ENCODE measurements at places on chromosomes 3 and 15.

DNA sequence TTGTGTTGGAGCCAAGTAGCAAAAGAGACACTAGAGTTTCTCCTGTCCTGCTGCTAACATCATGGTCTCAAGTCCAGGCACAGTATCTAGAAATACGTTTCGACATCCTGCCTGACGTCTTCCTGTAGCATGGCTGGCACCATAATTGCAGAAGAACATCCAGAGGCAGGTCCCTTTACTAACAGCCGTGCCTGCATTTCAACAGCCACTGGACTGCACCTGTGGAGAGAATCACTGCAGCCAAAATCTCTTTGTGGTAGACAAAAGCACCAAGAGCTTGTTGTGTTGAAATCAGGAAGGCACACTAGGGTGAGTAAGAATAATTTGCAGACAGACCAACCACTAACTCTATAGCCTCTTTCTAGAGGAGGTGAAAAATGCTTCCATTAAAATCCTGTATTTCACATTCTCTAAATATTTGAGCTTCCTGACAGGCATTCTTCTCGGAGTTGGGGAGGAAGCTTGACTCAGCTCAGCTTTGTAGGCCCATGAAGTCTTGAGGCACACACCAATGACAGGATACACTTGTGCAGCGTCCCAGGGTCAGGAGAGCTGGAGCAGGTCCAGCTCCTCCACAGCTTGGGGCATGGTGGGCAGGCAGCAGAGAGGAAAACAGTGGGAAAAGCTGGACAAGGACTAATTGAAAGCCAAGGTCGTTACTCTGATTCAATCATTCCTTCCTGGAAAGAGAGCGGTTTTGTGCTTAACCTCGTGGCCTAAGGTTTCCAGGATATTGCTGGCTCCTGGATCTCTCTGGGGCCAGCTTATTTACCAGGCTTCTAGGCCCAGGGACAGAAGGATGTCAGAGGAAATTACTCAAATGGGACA, 244.9 kb downstream of the FAM43A start:
- DNase-seq: peak; percentile 38

DNA sequence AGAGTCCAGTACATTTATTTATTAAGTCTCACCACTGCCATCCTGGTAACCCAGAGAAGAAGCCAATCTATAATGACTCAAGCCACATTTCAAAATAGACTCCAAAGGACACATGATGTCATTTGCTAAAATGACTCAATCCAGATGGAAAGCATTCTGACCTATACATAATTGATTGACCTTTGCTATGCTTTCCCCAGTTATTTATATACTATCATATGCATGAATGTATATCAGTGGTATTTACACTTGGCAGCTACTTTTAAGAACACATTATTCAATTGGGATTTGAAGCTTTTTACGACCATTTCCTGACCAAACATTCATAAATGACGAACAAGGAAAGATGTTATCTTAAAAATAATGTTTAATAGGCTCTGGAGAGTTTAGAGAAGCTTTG, 297.2 kb downstream of the FHIT start:
- peak; percentile 45 for DNase-seq

DNA sequence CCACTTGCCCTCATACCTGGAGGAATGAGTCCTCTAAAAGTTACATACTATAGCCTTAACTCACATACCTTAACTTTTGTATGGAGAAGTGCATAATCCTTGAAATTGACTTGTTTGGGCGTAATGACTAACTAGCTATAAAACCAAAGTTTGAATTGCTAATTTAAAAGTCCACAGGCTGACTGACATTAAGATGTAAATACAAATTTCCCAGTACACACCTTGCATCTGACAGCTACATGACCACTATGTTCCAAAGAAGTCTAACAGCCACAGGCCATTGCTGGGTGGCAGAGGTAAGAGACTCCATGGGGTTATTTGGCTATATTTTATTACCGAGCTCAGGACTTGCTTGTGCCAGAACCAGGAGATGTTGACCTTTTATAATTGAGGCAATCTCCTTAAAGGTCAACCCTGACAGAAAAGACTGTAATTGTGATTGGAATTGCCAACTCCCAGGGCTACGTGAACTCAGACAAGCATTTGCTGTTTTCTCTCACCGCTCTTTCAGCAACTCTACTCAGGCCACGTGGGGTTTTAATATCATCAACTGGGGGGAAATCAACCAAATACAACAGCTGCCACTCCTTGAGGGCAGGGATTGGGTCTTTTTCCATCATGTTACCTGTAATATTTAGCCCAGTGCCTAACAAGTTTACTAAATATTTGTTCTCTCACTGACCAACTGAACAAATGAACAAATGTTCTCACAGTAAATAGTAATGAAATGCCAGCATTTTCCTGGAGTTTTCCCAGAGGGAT, 139.9 kb downstream of the SEMA6D start:
- no peak for DNase-seq

DNA sequence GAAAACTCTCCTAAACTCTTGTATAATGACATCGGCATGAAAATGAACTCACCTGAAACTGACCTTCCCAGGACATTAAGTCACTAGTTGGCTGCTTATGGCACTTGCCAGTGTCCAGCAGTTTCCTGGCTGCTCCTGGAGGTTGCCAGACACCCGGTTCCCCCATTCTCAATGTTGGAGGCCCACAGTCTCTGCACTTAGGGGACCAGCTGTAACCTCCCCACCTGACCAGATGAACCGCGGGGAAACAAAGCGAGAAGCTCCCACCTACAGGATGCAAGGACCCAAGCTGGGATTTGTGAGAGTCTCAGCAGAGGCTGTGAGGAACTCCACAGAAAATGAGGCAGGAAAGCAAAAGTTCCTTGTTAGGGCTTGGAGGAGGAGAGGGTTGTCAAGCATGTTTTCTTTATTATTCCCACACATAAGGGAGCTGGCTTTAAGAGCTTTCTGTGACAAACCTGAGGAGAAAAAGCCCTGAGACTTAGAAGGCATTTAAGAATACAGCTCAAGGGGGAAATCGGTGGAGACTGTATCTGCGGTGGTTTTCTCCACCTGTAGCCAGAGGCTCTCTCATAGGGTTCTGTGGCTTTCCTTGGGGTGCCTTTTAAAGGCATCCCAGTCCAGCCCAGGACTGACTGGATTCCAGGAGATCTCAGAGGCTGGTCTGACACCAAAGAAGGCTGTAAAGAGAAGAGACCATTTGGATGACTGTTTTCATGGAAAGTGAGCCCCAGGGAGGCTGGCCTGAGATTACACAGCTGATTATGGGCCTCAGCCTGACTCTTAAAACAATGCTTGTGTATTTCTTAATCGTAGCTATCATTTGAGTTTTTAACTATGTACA, 4.6 kb downstream of the TPM1 start:
- DNase-seq: peak; percentile 10

- no peak for DNase-seq
Observed at GRCh38 chr15:32737304-32737703, 19.5 kb downstream of the GREM1 start.

DNA sequence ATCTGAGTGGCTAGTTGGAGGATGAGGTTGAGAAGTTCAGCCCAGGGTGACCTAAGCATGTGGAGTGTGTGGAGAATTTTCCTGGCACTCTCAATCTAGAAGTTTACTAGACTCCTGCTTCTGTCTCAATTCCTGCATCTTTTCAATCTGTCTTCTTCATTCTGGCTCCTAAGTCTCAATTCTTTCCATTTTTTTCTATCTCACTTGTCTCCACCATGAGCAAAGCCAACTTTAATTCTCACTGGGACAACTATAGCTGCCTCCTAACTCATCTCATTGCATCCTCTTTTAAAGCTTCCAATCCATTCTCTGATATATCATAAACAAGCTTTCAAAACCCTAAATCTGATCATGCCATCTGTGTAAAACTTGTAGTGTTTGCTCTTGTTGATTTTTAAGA, 569.3 kb downstream of the NAALADL2 start:
- DNase-seq: peak; percentile 7

DNA sequence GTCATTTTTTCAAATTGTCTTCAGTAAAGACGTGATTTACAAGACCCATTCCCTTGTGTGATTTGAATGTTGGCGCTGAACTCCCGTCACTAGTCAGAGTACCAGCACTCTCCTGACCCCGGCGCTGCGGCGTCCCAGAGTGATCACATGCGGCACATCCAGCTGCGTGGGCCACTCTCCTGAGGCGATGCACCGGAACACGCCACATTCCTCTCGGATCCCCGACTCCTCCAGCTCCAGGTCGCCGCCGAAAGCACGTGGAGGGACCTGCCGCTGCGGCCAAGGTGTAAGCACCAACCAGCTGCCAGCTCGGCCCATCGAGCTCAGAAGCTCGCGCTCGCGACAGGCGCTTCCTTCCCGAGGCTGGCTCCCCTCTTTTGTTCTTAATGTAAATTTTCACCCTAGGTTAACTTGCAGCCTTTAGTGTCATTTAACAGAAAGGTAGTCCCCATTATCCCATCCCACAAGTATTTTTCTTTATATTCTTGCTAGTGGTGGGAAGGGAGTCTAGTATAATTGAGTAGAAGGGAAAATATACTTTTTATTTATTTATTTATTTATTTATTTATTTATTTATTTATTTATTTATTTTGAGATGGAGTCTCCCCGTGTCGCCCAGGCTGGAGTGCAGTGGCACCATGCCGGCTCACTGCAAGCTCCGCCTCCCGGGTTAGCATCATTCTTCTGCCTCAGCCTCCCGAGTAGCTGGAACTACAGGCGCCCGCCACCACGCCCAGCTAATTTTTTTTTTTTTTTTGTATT, 61.7 kb upstream of the VGLL3 start:
- DNase-seq: no peak

DNA sequence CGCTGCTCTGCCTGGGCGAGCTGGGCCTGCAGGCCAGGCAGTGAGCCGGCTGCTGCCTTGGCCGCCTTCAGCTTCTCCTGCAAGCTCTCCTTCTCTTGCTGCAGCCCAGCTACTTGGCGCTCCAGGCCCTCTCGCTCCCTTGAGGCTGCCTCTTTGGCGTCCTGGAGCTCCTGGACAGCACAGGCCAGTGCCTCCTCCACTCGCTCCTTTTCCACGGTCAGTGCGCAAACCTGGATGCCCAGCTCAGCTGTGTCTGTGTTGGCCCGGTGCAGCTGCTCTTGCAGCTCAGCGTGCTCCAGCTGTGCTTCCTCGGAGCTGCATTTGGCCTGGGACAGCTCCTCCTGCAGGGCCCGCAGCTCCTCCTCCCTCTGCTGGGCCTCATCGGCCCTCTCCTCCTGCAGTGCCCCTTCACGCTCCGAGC, 23.1 kb downstream of the CXCR6 start:
- no peak for DNase-seq

GRCh38 chr3:189824629-189825312, 193.6 kb downstream of the TP63 start:
- DNase-seq: peak; percentile 63

- peak; percentile 77 for DNase-seq
Observed at GRCh38 chr15:74790080-74790916, 8.4 kb downstream of the CSK start.

DNA sequence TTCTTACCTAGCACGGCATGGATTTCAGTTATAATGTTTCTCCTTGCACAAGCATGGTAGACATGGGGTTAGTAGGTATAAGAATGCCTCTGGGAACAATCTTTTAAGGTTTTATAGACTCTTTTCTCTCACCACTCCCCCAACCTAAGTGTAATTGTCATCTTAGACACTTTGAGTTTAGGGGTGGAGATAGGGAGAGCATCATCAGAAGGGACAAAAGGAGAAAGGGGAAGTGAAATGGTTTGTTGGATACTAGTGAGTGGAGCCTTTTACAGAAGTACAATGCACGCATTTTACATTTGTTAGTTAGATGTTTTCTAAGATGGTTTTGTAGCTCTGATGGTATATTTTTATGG, 189.2 kb downstream of the TP63 start:
- no peak for DNase-seq

DNA sequence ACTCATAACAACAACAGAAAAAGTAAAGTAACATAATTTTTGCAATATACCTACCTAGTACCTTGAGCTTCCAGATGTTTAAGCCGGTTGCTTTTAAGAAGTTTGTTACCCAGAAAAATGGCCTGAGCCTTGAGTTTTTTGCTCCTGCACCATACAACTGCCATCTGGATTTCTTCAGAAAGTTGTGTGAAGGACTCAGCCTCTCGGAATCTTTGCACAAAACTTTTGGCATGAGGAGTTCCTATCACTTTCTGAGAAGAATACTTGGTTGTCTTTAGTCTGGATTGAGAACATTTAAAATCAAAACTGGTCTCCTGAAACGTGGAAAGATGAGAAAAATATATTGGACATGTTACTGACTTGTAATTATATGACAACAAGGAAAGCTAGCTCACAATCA, 17.3 kb downstream of the GTPBP8 start:
- peak; percentile 25 for DNase-seq

DNA sequence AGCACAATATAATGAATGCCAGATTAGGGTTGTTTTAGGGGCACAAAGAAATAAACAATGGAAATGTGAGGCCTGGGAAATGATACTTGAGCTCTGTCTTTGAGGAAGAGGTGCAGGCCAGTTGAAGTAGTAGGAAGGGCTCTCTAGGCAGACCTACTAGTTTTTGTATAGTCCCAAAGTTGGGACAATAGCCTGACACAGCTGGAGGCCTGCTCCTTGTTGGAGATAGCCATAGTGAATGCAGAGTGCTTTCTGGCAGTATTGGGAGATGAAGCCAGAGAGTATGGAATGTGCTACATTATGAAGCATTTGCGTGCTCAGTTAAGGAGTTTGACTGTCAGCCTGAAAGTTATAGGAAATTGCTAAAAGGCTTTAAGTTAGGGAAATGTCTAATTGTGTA, 251.2 kb upstream of the ZPLD1 start:
- DNase-seq: no peak

GRCh38 chr3:165201964-165202363, 5.8 kb upstream of the SLITRK3 start:
- no peak for DNase-seq

- no peak for DNase-seq
Observed at GRCh38 chr3:9930804-9931418, 2.7 kb upstream of the CRELD1 start.

DNA sequence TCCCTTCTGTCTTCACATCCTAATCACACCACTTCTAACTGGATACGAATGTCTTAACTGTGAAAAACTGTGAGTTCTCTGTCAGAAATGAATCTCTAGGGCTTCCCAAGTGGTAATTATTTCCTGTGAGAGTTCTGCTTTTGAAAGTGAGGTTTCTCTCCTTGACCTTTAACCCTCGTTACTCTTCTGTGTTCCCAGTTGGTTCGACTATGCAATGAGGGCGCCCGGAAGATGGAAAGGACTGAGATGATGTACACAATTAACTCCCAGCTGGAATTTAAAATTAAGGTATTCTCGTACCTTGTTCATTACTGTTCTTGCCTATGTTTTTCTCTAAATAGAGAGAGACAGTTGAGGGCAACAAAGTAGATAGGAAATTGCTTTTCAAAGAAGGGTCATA, 96.5 kb downstream of the ARHGEF26 start:
- DNase-seq: no peak

- no peak for DNase-seq
Observed at GRCh38 chr3:161117646-161118045, 12.5 kb upstream of the B3GALNT1 start.
